Stimulated activated CD8-positive, alpha-beta memory T cell treated with anti-CD3 and anti-CD28 coated beads, Interleukin-2, amount 100 ng/mL, for 1 hour (primary cell): ENCODE measurements at places on chromosomes 4 and X.

- no peak for DNase-seq
These were observed 183.1 kb upstream of the ARX start for GRCh38 chrX:25198891-25199290.

DNA sequence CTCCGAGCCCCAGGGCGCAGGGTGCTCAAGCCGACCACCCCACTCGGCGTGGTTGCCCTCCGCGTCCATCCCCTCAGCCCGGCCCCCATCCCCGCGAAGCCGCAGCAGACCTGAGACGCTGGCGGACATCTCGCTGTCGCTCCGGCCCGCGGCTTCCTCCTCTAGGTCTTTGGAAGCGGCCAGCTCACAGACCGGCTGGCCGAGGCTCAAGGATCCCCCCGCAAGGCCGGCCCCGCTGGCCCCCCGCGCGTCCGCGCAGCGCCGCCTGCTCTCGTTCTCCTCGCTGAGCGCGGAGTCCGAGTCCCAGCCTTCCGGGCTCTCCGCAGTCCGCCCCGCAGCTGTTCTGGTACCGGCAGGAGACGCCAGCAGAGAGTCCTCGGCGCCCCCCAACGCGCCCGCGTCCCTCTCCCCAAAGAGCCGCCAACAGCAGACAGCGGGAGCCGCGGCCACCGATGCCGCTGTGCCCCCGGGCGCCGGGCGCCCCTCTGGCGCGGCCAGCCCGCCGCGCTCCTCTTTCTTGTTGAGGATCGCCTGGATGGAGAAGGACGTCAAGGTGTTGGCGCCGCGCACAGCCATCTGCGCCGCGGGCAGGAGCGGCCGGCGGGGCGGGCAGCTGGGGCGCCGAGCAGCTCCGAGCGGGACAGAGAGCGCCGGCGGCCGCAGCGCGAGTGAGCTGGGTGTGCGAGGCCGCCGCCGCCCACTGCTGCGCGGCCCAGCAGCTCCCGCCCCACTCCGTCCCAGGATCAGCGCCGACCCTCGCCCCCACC lies at the start of gene NKX3-2:
NKX3-2 (minus strand) TSS at position 670 of the 767 bp plus-strand sequence; CDS start at position 576, 94 bp downstream.
- no peak for DNase-seq

GRCh38 chr4:155946486-155946885 lies 7.2 kb downstream of the CTSO start:
- no peak for DNase-seq

DNA sequence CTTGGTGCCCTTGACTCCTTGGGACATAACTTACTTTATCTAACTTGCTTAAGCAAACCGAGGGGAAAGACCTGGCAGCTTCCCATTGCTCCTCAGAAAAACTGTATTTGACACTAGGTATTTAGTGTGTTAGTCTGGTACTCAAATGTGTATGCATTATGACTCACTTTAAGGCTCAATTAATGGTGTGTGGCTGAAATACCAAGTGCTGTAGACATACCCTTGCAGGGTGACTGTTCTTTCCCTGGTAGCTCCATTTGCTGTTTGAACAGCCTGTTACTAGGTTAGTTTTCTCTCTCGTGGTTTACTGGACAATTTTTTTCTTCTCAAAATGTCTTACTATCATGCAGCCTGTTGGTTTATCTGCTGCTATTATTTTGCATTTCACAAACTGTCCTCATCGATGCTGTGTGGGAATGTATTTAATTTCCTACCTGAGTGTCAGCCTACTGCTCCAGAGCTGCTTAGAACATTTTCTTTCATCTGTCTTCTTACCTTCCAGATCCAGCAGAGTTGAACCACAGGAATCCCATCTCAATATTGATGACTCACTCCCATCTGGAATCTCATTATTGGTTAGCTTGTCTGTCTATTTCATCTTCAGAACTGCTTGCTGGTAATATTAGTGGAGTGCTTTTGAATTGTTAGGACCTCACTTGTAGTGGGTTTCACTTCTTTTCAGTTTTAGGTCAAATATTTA lies 158.0 kb upstream of the FAT1 start:
- DNase-seq, result no peak
